ENCODE measurements at places on chromosomes 4 and X.

GRCh38 chrX:40772290-40772689, 36.9 kb upstream of the MED14 start:
- H3K36me3 ChIP-seq, result no peaks in the 10 kb centered on the region
- DNase-seq, result no peak
- H3K4me3 ChIP-seq, result no peak overlapping the region

- no peak overlapping the region for H3K4me3 ChIP-seq
- H3K4me1 ChIP-seq, result no peaks in the 10 kb centered on the region
- H3K27me3 ChIP-seq, result no peaks in the 10 kb centered on the region
- no peak overlapping the region for H3K27ac ChIP-seq
- H3K36me3 ChIP-seq, result no peaks in the 10 kb centered on the region
- DNase-seq, result no peak
Observed at GRCh38 chrX:79084923-79085322, 59.6 kb upstream of the GPR174 start.

DNA sequence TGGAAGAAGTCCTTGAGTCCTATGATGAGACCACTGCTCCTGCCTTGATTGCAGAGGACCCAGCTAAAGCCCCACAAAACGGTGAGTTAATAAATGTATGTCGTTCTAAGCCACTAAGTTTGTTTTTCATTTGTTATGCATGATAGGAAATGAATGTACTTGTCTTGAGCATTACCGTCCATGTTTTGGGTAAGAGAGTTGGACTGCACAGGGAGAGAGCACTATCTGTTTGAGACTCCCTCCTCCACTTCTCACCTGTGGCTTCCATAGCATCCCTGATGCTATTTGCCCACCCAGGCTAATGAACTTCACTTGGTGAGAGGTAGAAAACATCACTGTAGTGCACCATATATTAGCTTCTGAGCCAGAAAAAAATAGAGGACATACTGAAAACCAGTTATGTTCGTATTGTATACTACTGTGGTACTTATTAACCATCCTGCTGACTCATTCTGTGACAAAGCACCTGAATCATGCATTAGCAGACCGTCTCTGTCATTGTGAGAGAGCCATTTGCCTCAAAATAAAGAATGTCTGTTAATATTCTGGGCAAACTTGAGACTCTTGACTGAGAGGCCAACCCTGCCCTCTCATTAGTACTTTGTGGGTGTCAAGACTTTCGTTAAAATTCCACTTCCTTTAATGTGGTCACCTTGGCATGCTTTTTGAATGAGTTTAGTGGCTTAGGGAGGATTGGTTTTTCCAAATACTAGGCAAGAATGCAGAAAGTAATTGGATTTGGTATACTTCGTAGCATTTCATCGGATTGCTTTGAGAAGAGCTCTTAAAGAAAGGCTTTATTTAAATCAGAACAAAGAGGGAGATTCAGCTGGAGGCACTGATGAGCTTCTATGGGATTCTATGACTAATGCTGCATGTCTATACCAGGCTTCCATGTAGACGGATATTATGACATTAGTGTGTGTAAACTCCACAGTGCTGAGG, 99.3 kb upstream of the GRPR start:
- H3K27ac ChIP-seq, result no peak overlapping the region
- DNase-seq, result no peak
- no peaks in the 10 kb centered on the region for H3K27me3 ChIP-seq

- H3K27me3 ChIP-seq, result no peaks in the 10 kb centered on the region
- no peaks in the 10 kb centered on the region for H3K4me1 ChIP-seq
- no peak for DNase-seq
- no peaks in the 10 kb centered on the region for H3K36me3 ChIP-seq
- H3K4me3 ChIP-seq, result no peak overlapping the region
Observed at GRCh38 chr4:111905511-111905910, 239.7 kb upstream of the FAM241A start.

- no peaks in the 10 kb centered on the region for H3K27me3 ChIP-seq
- H3K4me3 ChIP-seq, result peak overlapping the region; percentile 21
- no peaks in the 10 kb centered on the region for H3K36me3 ChIP-seq
Observed at GRCh38 chr4:15649914-15650545, 5.1 kb downstream of the FBXL5 start.

GRCh38 chr4:157223456-157223855, 2.9 kb downstream of the GRIA2 start:
- peak overlapping the region; percentile 65 for H3K27ac ChIP-seq
- no peaks in the 10 kb centered on the region for H3K27me3 ChIP-seq
- DNase-seq, result no peak

DNA sequence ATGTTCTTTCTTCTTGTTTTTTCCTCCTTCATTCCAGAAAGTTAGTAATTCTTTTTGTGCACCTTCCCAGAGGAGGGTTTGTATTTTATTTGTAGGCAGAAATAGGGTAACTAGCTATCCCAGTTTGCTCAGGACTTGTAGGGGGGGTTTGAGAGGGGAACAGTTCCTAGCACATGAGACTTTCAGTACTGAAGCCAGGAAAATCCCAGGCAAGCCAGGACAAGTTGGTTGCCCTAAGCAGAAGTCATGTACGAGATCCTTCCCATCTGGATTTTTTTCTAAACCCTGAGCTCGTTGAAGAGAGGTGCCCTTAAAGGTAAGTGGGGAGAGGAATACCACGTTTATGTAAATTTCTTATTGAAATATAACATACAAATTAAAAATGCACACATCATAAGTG, 15.6 kb upstream of the TAB3 start:
- no peaks in the 10 kb centered on the region for H3K36me3 ChIP-seq
- H3K4me3 ChIP-seq, result no peak overlapping the region
- H3K27ac ChIP-seq, result no peak overlapping the region
- no peaks in the 10 kb centered on the region for H3K27me3 ChIP-seq

GRCh38 chr4:176333076-176333475, 13.3 kb downstream of the SPCS3 start:
- H3K27me3 ChIP-seq, result no peaks in the 10 kb centered on the region
- H3K36me3 ChIP-seq, result peaks cover 3% of the 10 kb centered on the region
- no peaks in the 10 kb centered on the region for H3K4me1 ChIP-seq
- no peak for DNase-seq
- H3K27ac ChIP-seq, result no peak overlapping the region
- H3K4me3 ChIP-seq, result no peak overlapping the region

DNA sequence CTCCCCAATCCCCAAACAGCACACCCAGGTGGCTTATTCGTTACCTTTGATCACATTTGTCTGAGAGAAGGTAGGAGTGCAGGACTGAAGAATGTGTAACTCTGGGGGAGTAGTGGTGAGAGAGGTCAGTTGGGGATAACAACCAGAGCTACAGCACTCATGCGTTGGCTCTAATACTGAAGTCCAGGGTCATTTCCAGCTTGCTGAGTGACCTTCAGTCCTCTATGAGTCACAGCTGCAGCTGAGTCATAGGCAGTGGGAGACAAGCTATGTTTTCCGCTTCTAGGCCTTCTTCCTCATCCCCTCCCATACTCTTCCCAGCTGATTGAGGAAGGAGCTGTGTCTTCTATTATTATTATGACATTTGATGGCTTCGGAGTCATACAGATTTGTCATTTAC, 31.6 kb upstream of the CT47C1 start:
- H3K36me3 ChIP-seq, result no peaks in the 10 kb centered on the region
- no peak overlapping the region for H3K27ac ChIP-seq
- no peaks in the 10 kb centered on the region for H3K27me3 ChIP-seq
- DNase-seq, result peak; percentile 43

DNA sequence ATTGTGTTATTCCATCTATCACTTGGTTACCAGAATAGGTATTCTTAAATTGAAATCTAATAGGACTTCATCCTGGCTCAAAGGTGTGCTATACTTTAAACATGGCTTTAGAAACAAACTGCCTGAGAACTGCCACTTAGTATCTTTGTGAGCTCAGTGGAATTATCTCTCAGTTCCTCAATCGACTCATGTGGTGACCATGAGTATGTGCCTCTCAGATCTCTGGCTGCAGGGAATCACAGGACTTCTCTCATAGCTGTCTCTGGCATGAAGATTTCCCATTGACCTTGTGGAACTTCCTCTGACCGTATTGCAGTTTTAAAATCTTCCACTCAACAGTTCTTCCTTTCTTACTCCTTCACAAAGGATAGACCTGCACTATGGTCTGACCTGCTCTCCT, 681.9 kb upstream of the BOD1L1 start:
- H3K4me3 ChIP-seq, result no peak overlapping the region
- H3K36me3 ChIP-seq, result no peaks in the 10 kb centered on the region
- H3K27me3 ChIP-seq, result no peaks in the 10 kb centered on the region
- no peak overlapping the region for H3K27ac ChIP-seq
- H3K4me1 ChIP-seq, result no peaks in the 10 kb centered on the region
- DNase-seq, result no peak

DNA sequence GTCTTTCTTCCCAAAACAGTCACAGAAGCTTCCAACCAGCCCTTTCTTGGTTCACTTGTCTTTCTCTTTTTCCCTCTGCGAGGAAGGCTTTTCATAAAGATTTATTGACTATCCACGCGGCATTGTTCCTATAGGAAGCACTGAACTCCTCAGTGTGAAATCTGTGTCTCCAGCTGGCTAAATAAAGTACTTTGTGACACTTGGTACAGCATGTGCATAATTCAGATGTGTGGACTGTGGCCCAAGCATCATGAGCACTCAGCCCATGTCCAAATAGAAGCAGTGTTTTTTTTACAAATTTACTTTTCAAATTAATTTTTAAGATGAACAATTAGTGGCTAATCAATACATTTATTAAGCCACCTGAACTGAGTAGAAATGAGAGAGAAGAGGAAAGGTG, 146.4 kb downstream of the EDA start:
- DNase-seq, result no peak
- no peaks in the 10 kb centered on the region for H3K4me1 ChIP-seq
- H3K27ac ChIP-seq, result no peak overlapping the region
- H3K4me3 ChIP-seq, result no peak overlapping the region

GRCh38 chr4:80610845-80611677, 275.5 kb downstream of the CFAP299 start:
- H3K4me3 ChIP-seq, result no peak overlapping the region
- no peaks in the 10 kb centered on the region for H3K36me3 ChIP-seq
- H3K27ac ChIP-seq, result no peak overlapping the region
- no peaks in the 10 kb centered on the region for H3K4me1 ChIP-seq
- no peaks in the 10 kb centered on the region for H3K27me3 ChIP-seq
- no peak for DNase-seq

DNA sequence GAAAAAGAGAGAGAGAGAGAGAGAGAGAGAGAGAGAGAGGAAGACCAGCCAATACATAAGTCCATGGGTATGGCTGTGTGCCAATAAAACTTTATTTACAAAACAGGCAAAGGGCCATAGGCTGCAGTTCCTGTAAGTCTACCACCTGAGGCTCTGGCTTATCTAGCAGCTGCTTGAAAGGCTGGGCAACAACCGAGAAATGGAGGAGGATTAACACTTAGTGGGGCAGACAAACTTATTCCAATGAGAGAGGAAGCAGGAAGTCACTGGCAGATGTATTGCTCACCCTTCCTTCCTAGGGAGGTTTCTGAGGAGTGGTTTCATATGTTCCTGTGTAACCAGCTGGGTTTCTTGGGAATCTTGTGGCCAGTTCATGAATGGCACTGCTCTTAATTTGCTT, 4.7 kb upstream of the GPR143 start:
- H3K4me3 ChIP-seq, result no peak overlapping the region
- no peak for DNase-seq
- no peaks in the 10 kb centered on the region for H3K4me1 ChIP-seq
- no peaks in the 10 kb centered on the region for H3K36me3 ChIP-seq

- no peaks in the 10 kb centered on the region for H3K36me3 ChIP-seq
- no peak for DNase-seq
- no peaks in the 10 kb centered on the region for H3K27me3 ChIP-seq
- peaks cover 15% of the 10 kb centered on the region for H3K4me1 ChIP-seq
- H3K27ac ChIP-seq, result no peak overlapping the region
- no peak overlapping the region for H3K4me3 ChIP-seq
Observed at GRCh38 chr4:46385946-46386345, 4.0 kb downstream of the GABRA2 start.

DNA sequence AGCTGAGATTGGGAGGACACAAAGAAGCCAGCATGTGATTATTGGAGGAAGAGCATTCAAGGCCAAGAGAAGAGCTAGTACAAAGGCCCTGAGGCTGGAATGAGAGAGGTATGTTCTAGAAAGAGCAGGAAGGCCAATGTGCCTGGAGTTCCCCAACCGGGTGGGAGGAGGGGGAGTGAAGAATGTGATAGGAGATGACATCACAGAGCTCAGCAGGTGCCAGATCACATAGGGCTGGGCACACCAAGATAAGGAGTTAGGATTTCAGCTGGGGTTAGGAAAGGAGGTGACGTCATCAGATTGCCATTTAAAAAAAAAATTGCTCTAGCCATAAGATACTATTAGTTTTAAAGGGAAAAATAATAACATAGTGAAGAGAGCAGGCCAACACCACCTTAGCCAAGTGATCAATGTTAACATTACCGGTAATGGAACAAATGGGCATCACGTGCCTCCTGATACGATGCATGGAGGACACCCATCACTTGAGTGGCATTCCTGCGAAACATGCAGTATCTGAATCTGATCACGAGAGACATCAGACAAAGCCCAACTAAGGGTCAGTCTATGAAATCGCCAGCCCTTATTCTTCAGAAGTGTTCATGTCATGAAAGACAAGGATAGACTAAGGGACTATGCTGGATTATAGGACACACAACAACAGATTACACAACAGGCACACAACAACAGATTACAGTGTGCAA, 344.3 kb downstream of the BCOR start:
- no peaks in the 10 kb centered on the region for H3K27me3 ChIP-seq
- peak overlapping the region; percentile 93 for H3K27ac ChIP-seq
- peaks cover 14% of the 10 kb centered on the region for H3K4me1 ChIP-seq
- no peak overlapping the region for H3K4me3 ChIP-seq

DNA sequence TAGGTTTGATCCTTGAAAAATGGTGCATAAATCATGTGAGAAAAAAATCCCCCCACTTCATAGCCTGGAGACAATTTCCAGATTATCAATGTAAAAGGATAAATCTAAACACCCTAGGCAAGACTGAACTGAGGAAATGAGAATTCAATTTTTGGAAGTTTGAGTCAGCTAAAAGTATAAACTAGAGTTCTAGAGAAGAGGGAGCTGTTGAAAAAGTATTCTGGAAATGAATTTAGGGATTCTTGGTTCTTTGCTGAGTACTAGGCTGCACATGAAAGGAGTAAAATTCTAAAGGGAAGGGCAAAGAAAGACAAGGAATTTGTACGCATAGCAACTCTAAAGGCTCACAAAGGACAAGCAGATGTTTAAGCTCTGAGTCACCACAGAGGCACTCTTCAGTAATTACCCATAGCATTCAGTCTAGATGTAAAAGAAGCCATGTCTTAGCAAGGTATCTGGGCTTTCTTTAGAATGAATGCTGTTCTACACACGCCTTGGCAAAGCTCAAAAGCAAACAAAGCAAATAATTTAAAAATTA, 896.5 kb downstream of the PDHA2 start:
- H3K27ac ChIP-seq, result no peak overlapping the region
- DNase-seq, result no peak
- H3K36me3 ChIP-seq, result no peaks in the 10 kb centered on the region
- no peak overlapping the region for H3K4me3 ChIP-seq
- no peaks in the 10 kb centered on the region for H3K4me1 ChIP-seq
- no peaks in the 10 kb centered on the region for H3K27me3 ChIP-seq

All from thoracic aorta (tissue), 2 donors.